AG09309 (cell line): ENCODE measurements at places on chromosomes 1 and 21.

DNA sequence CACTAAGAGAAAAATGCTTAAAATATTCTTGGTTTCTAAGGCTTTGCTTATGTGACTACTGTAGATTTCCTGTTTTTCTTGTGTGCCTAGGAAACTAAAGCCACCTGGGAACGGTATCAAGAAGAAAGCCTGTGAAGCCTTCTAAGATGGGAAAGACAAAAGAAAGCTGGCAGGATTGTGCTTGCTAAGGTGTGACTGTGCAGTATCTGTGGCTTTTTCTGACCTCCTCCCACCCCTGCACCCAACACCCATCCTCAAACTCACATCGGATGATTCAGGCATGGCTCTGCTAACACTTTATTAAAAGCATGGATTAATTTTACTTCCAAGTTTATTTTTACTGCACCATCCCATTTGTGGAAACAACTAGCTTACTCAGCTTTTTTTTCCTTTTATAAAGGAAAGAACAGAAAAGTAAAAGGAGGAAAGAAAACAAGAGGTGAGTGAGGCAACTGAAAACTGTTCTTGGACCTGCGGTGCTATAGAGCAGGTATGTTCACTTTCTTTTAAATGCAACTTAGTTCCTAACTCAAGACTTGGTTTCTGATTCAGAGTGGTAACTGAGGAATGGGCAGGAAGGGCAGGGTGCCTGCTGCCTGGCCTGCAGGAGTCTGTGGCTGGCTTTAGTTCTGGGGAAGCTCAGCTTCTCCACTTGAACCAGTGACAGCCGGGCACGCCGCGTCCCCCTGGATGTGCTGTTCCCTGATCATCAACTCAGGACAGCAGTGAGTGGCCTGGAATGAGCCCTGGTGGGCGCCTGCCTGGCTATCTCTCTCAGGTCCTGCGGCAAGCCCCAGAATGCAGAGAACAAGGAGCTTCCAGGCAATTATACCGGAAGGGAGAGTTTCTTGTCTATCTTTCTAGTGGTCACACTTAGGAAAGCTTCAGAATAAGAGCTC lies at the start of gene GBP6:
TSS of gene GBP6 (plus strand) at position 422 of the 899 bp plus-strand sequence. CDS start 4,493 bp downstream, outside the sequence.
- no peak for DNase-seq

- DNase-seq: no peak
These were observed 89.3 kb downstream of the EDEM3 start for GRCh38 chr1:184665360-184665759.

- no peak for DNase-seq
These were observed 199.6 kb downstream of the DPYD start for GRCh38 chr1:97721221-97721620.

GRCh38 chr1:212485913-212486618 lies 53.3 kb downstream of the NENF start:
- DNase-seq: peak; percentile 84

DNA sequence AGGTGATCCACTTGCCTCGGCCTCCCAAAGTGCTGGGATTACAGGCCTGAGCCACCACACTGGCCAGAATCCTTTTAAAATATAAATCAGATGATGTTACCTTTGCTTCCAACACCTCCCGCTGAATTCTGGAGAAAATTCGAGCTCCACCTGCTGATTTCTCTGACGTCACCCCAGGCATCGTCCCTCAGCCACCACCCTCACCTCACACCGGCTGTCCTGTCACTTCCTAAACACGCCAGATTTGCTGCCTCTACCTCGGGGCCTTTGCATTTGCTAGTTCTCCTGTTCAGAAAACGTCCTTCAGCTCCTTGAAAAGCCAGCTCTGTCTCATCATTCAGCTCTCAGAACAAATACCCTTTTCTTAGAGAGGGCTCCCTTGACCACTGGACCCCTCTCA lies 57.9 kb downstream of the FBXO2 start:
- DNase-seq: no peak

DNA sequence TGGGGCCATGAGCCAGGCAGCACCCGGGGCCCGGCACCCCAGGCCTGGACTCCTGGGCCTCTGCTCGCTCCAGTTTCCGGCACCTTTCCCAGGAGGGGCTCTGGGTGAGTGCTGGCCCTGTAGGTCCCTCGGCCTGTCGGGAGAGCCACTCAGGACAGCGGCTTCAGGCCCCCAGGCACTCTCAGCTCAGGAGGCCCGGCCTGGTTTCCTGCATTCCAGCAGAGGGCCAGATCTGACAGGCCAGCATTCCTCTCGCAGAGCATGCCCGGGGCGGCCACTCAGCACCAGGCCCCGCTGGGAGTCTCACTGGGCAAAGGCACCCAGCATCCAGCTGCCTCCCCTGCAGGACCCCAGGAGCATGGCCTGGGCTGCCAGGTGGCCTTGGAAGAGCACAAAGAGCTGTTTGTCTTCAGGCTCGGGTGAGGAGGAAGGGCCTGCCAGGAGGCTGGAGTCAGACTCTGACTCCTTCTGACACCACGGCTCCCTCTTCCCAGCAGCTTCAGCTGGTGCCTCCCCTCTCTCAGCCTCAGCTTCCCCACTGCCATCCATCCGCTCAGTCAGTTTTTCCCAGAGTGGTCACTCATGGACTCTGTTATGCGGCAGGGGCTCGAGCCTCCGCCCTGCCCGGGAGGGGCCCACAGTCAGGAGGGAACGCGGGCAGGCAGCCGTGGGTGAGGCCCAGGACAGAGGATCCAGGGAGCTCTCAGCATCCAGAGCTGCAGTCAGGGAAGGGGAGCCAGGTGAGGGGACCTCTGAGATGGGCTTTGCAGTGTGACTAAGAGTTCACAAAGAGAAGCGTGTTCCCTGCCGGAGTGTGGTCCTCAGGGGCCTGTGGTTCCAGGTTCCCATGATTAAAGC lies 51.7 kb downstream of the WNT9A start:
- DNase-seq: no peak

- peak; percentile 64 for DNase-seq
These were observed 32.4 kb downstream of the EIF2D start for GRCh38 chr1:206579747-206580437.

DNA sequence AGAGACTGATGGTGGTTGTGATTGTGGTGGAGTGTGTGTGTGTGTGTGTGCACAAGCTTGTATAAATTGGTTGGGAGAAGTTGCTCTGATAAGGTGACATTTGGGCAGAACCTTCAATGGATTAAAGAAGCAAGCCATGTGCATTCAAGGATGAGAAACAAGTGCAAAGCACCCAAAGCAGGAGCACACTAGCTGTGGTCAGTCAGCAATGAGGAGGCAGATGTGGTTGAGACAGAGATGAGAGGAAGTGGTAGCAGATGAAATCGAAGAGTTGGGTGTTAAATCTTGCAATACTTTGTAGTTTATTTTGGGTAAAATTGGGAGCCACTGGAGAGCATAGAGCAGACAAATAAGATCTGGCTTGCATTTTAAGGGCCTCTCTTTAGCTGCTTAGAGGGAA lies 4.4 kb upstream of the PGBD5 start:
- DNase-seq: no peak

GRCh38 chr1:177848577-177848976 lies 121.3 kb downstream of the SEC16B start:
- DNase-seq: no peak

DNA sequence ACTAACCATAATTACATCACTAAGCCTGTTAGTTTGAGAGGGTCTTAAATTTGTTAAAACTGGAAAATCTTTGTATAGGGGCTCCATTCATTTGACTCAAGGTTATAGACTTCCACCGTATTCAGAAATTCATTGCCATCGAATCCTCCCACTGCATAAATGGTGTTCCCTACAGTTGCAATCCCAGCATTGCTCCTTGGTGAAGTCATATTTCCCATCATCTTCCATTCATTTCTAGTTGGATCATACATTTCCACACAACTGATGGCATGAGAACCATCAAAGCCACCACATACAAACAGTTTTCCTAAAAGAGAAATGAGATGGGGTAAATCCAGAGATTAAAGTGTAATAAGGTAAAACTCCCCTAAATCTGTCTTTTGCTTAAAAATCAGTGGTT lies 19.1 kb downstream of the IVNS1ABP start:
- no peak for DNase-seq

- DNase-seq: no peak
These were observed 34.5 kb upstream of the NIBAN1 start for GRCh38 chr1:185008838-185009237.

- DNase-seq: no peak
These were observed 4.4 kb downstream of the PLOD1 start for GRCh38 chr1:11938722-11939526.

DNA sequence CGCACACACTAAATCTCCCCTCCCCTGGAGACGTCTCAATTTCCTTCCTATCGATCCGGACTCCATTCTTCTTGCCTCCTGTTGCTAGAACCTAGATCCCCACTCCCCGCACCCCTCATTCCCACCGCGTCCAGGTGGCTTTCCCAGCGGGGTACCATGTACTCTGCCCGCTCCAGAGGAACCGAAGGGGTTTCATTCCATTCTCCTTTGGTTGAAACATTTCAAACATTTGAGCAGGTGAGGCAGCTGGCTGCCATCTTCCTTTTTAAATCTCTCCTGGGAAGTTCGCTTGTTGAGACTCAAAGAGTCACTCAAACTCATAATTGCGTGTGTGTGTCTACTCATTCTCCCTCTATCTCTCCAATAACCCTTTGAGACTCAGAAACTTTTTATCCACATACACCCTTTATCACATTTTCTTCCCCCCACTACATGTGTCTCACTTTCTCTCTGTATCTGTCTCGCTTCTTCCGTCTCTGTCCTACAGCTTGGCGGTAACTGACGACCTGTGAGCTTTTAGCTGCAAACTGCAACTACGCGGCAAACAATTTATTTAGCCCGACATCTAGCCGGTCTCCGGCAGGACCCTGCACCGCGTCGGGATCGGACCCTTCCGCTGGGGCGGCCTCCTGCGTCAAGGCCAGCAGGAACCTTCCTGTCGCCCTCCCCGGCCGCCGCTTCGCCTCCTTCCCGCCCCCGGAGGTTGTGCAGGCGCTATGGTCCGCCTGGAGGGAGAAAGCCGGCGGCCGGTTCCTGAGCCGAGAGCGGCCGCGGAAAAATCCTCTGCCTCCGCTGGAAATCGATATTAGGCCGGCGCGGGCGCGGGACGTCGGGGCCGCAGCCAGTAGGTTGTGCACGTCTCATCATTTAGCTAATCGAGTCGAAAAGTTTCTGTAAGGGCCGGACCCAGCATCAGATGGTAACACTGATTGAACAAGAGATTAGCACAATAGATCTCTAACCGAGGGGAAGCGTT lies 3.0 kb upstream of the FOXD3 start:
- no peak for DNase-seq

GRCh38 chr21:45050345-45050796 lies 24.0 kb upstream of the ADARB1 start:
- DNase-seq: no peak

GRCh38 chr1:112808861-112809684 lies 93.9 kb upstream of the PPM1J start:
- DNase-seq: no peak

DNA sequence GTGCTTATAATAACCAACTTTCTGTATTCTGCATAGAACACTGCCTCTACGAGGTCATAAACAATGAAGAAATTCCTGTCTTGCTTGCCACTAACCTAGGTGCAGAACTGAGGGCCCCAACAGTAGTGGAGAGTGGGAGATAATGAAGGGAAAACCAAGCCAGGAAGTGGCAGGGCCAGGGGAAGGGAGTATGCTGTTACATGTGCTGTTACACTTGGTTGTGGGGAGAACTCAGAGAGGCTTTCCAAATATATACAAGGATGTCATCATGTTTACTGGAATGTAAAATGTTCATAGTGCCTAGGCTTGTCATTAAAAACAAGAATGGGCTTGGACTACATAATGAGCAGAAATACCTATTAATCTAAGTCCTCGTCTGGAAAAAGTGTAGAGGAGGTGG lies 31.1 kb downstream of the NHLH2 start:
- no peak for DNase-seq

- DNase-seq: no peak
These were observed 128.5 kb upstream of the EDN2 start for GRCh38 chr1:41612953-41613352.

GRCh38 chr1:97123717-97124431 lies 402.3 kb downstream of the PTBP2 start:
- no peak for DNase-seq

DNA sequence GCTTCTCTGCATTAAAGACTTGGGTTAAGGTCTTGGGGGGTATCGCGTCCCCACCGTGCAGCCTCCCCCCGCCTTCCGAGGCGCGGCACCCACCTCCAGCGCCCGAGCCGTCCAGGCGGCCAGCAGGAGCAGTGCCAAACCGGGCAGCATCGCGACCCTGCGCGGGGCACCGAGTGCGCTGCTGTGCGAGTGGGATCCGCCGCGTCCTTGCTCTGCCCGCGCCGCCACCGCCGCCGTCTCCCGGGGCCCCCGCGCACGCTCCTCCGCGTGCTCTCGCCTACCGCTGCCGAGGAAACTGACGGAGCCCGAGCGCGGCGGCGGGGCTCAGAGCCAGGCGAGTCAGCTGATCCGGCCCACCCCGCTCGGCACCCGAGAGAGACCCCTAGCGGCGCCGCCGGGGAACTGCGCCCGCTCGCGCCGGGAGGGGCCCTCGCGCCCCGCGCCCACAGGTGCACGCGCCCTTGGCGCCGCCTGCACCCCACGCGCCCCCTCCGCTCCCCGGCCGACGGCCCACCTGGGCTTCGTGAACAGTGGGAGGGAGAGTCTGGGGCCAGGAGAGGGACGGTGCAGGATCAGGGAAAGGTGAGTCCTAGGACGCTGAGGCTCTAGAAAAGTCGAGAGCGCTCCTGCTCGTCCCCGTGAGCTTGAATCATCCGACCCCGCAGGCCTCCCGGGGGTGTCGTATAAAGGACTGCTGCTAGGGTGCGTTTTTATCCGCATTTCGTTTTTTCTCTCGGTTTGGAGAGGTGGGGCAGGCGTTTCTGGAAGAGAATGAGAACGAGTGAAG lies at the start of gene APP:
TSS of gene APP (minus strand) at position 300 of the 787 bp plus-strand sequence. CDS start at position 150, 150 bp downstream.
- no peak for DNase-seq

- DNase-seq: no peak
These were observed 6.0 kb downstream of the SMCP start for GRCh38 chr1:152884085-152884484.

DNA sequence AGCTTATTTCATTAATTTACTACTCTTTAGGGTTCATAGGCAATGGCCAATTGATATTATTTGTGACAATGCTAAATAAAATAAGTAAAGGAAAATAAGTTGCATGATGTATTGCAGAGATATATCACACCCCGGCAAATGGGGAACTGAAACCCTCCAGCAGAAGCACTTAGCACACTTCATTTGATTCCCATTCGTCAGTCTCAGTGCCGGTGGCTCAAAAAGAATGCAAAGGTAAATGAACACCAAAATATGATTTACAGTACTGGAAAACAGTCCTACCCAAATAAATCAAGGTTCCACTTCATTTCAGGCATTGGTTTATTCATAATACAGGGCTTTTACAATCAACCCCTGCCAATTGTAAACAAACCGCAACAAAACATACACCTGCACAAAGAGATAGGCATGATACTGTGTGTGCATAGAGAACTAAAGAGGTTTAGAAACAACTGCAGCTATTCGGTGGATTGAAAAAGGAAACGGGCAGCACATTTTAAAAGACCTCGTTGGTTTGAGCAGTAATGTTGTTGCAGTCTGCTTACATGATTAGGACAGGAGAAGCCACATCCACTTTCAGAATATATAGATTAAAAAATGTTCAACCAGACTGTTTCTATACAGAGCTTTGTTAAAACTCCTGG lies 1019.2 kb downstream of the TTLL7 start:
- DNase-seq: no peak
